ENCODE measurements at places on chromosomes 3 and 15.

GRCh38 chr15:47184003-47184907, 533.0 kb upstream of the SEMA6D start:
- no peak for DNase-seq

DNA sequence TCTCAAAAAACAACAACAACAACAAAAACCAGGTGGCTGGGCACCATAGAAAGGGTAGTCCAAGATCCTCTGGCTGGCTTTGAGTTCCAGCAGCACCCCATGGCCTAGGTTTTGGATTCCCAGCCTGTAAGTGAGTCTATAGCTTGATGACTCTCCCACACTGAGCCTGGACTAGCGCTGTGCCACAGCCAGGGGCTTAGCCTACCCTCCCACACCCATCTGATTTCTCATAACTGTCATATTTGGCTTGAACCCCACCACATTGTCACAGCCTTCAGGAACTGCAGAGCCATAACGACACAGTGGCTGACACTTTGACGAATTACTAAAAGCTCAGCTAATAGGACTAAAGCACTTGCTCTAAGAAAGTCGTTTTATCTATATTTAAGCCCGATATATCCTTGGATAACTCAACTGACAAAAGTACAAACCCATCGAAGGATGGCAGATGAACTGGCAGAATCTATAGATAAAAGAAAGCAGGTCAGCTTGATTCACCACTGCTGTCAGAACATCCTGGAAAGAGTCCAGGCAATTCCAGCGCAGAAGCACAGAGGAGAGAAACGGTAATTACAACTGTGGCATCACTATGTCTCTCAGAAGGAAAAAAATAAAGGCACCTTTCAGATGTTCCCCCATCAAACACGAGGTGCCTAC, 62.1 kb downstream of the HOMER2 start:
- DNase-seq = no peak

DNA sequence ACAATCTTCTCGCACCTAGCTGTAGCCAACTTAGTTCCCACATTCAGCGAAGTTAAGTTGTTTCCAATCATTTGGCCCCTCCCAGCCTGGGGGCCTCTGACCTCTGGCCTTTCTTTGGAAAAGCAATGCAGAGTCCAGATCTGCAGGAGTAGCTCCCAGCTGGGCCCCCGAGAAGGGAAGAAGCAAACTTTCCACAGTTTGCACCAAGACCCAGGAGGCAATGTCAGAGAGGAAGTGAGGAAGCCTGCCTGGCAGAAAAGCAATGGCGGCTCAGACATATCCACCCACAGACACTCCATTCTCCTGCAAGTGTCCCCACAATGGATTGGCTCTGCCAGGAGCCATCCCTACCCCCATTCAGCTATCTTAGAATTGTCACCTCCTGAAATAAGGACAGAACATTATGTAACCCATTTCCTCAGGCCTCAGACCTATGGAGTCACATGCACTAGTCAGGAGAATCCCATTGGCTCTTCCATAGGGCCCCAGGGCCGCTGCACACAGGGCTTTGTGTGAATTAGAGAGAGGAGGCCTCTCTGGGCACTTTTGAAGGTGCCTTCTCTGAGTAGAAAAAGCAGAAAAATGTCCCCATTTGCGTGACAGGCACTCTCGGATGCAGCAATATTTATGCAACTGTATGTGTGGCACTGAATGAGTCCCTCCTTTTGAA, 3.0 kb upstream of the BUB1B start:
- DNase-seq = no peak

- no peak for DNase-seq
Observed at GRCh38 chr3:182325213-182325950, 467.9 kb upstream of the ATP11B start.

GRCh38 chr3:145902166-145902565, 258.8 kb downstream of the PLOD2 start:
- no peak for DNase-seq

GRCh38 chr3:42090973-42091731, at the start of gene TRAK1:
TSS of gene TRAK1 (plus strand) at chr3:42091357. CDS start at chr3:42091470, 113 bp downstream.
- no peak for DNase-seq

- DNase-seq = no peak
Observed at GRCh38 chr3:197022405-197023231, 7.0 kb downstream of the MELTF start.

GRCh38 chr3:178086144-178086825, 450.0 kb upstream of the KCNMB2 start:
- DNase-seq = no peak
